ENCODE measurements at places on chromosomes 4 and X. TPM values are rescaled to one million over a fixed set of nuclear protein-coding genes. Genes with fewer than 3 reads are reported as not detected.

Gene RBM10
- total RNA-seq = 65.4 TPM

Gene GATA1
- not detected for total RNA-seq

DNA sequence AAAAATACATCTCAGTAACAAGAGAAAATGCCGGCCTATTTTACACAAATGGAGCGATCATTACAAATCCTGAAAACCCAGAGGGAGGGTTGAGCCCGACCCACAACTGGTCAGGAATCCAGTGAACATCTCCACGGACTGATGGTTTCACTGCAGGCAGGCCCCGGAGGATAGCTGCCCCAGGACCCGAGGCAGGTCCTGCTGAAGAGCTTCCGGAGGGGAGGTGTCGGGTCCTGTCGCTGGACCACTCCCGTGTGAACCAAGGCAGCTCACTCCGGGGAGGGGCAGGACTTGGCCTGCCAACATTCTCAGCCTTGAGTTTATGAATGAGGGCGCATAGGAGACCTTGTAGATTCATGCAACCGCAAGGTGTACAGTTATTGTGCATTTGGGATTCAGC, 4.8 kb upstream of the CRMP1 start:
- H3K27ac ChIP-seq = no peak overlapping the region
- H3K4me3 ChIP-seq = no peak overlapping the region
- peaks cover 17% of the 10 kb centered on the region for H3K27me3 ChIP-seq
- no peaks in the 10 kb centered on the region for H3K36me3 ChIP-seq
- no peak for DNase-seq
- peaks cover 2% of the 10 kb centered on the region for H3K4me1 ChIP-seq

GRCh38 chr4:64495946-64496345, 86.7 kb upstream of the TECRL start:
- H3K4me3 ChIP-seq = no peak overlapping the region
- no peaks in the 10 kb centered on the region for H3K4me1 ChIP-seq
- no peaks in the 10 kb centered on the region for H3K36me3 ChIP-seq
- H3K27ac ChIP-seq = no peak overlapping the region
- no peaks in the 10 kb centered on the region for H3K27me3 ChIP-seq

- no peaks in the 10 kb centered on the region for H3K4me1 ChIP-seq
- H3K4me3 ChIP-seq = no peak overlapping the region
- peaks cover 13% of the 10 kb centered on the region for H3K36me3 ChIP-seq
- DNase-seq = no peak
- H3K27me3 ChIP-seq = no peaks in the 10 kb centered on the region
These were observed 34.7 kb upstream of the NEUROG2 start for GRCh38 chr4:112550728-112551127.

DNA sequence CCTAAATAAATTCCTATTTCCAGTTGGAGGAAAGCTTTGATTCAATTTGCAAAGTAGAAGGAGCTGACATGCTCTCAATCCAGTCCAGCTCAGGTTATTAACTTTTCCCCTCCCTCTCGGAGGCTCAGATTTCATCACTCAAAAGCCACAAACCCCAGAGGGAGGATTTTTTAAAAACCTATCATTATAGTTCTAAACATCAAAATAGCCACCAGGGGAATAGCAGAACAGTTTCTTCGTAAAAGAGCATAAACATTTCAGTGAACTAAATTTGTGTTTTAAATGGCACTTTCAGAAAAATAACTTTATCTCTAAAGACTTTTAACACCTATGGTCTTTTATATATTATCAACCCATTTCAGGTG, 8.8 kb downstream of the GPRIN3 start:
- peak overlapping the region; percentile 74 for H3K4me3 ChIP-seq
- no peaks in the 10 kb centered on the region for H3K27me3 ChIP-seq
- DNase-seq = peak; percentile 14
- H3K27ac ChIP-seq = peak overlapping the region; percentile 94
- H3K4me1 ChIP-seq = peaks cover 75% of the 10 kb centered on the region

DNA sequence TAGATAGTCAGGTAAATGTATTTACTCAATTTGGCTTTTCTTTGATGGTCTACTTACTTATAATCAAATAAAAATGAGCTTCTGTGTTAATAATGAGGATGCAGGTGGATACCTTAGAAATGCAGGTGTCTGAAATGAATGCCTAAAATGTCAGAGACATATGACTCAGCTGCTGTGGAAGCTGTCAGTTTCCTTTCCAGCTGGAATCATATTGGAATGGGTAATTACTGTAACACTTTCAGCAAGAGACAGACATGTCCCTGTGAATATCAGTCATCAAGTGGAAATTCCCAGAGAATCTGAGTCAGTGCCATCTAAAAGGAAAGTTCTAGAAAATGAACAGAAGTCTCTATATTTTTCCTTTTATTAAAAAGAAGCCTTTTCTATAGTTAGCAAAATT, 783.0 kb upstream of the AADAT start:
- no peak overlapping the region for H3K27ac ChIP-seq
- no peak overlapping the region for H3K4me3 ChIP-seq
- no peak for DNase-seq
- no peaks in the 10 kb centered on the region for H3K4me1 ChIP-seq
- H3K27me3 ChIP-seq = no peaks in the 10 kb centered on the region

GRCh38 chrX:107429090-107429489, 20.4 kb upstream of the FRMPD3 start:
- H3K27me3 ChIP-seq = no peaks in the 10 kb centered on the region
- H3K4me1 ChIP-seq = no peaks in the 10 kb centered on the region
- no peak overlapping the region for H3K4me3 ChIP-seq

DNA sequence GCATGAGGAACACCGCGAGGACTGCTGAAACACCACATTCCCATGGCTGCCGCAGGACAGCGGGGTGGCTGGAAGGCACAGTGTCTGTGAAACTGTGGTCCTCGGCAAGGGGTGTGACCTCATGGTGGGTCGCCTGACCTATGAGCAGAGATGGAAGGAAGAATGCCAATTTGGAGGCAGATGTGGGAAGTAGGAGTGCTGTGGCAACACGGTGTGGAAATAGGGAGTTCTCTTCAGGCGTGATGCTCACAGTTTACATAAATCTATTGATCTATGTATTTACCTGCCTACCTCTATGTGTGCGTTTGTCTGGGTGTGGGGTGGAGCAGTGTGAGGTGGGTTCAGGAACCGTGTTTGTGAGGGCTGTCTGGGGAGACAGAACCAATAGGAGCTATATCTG, 62.3 kb upstream of the LSM6 start:
- H3K36me3 ChIP-seq = no peaks in the 10 kb centered on the region
- no peak overlapping the region for H3K27ac ChIP-seq
- no peak overlapping the region for H3K4me3 ChIP-seq

DNA sequence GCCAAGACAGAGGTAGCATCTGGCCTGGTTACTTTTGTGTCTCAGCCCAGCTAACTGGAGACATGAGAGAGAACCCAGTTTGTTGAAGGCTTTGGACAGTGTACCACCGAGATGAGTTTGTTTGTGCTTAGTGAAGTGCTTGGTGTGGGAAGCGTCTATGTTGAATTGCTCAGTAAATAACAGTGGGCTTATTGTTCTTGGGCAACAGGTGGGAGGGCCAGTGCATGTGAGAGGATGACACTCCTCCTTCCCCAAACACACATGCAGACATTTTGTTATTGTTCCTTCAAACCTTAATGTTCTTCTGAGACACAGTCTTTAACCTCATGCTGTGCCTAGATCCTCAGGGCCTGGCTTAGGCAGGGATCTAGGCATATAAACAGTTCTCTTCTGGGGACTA, 39.7 kb downstream of the MSN start:
- DNase-seq = no peak
- H3K27me3 ChIP-seq = no peaks in the 10 kb centered on the region
- H3K27ac ChIP-seq = peak overlapping the region; percentile 96
- H3K4me1 ChIP-seq = peaks cover 67% of the 10 kb centered on the region
- H3K4me3 ChIP-seq = peak overlapping the region; percentile 52
